Left renal pelvis (tissue), 4 donors: ENCODE measurements at places on chromosomes 7 and 10.

- DNase-seq, result no peak
These were observed 25.2 kb upstream of the PLXDC2 start for GRCh38 chr10:19791032-19791431.

DNA sequence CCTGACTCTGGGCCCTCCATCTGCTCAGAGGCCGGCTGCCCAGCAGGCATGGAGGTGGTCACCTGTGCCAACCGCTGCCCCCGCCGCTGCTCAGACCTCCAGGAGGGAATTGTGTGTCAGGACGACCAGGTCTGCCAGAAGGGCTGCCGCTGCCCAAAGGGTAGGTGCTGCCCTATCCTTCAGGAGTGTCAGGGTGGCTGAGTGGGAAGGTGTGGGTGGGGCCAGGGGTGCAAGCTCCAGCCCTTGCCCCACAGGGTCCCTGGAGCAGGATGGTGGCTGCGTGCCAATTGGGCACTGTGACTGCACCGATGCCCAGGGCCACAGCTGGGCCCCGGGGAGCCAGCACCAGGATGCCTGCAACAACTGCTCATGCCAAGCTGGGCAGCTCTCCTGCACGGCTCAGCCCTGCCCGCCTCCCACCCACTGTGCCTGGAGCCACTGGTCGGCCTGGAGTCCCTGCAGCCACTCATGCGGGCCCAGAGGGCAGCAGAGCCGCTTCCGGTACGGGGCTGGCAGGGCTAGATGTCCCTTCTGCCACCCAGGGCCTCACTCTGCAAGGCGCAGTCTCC is 17.5 kb upstream of the ZNF862 start:
- no peak for DNase-seq

DNA sequence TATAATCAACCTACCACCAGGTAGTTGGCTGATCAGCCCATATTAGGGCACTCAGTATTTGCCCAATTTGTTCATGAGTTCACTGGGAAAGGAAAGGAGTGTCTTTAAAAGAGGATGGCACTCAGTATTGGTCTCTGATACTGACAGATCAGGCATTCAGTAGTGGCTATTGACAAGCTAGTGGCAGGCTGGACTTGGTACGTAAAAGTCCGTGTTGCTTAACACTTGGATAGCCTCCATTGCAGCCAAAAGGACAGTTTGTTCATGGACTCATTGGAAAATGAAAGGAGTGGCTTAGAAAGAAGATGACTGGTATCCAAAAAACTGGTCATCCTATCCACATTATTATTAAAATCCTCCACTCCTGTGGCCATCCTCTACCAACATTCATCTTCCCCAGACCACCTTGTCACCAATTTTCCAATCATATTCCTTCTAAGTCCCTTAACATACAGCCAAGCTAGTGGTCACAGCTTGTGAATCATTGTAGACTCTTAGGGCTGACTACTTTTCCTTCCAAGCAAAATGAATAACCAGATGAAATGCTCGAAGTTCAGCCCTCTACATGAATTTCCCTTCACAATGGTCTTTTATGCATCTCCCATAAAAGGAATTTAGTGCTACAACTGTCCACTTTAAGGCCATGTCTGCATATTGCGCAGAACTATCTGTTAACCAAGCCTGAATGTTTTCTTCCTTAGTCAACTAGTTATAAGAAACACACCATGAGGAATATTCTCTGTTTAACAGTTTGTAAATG is 78.6 kb upstream of the MAGI2 start:
- DNase-seq, result no peak

DNA sequence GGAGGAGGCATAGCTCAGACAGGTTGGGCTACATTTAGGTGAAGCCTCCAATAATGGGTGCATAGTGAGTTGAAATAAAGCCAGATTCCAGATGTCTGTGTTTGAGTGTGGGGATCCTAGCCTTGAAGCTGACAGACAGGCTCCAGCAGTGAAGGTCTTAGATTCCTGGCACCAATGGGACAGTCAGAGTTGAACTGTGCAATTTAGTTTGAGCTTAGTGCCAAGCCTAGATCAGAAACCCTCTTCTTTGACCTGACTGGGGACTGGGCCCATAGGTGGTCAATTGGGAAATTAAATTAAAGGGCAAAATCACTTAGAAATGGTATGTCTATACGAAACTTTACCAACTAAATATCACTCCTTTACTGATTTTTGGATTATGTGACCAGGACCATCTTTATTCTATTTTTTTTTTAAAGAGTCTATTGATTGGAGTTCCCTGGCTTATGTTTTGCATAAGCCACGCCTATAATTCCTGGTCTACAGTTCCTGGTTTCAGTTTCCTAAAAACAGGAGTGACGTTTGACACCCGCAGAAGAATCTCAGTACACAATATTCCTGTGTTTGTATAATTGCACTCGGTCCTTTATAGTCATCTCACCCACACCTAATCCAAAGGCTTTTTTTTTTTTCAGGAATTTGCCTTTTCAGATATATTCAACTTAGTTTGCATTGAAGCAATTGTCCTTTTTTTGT is 201.4 kb downstream of the GFRA1 start:
- no peak for DNase-seq

- no peak for DNase-seq
These were observed 462.8 kb upstream of the ZWINT start for GRCh38 chr10:56823849-56824248.

DNA sequence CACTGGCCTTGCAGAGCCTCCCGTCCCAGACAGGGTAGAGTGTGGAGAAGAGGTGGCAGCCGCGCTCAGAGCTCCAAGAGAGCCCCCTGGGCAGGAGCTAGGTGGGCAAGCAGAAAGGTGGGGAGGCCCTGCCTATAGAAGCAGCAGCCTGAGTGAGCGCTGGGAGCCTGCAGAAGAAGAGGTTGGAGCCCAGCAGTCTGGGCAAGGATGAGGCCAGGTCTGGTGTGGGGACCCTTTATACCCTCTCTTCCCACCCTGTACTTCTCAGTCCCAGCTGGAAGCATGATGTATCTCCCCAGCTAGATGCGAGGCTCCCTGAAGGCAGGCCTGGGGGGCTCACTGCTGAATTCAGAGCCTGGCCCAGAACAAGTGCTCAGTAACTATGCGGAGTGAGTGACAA is 44.5 kb upstream of the ZMIZ1 start:
- DNase-seq, result no peak

DNA sequence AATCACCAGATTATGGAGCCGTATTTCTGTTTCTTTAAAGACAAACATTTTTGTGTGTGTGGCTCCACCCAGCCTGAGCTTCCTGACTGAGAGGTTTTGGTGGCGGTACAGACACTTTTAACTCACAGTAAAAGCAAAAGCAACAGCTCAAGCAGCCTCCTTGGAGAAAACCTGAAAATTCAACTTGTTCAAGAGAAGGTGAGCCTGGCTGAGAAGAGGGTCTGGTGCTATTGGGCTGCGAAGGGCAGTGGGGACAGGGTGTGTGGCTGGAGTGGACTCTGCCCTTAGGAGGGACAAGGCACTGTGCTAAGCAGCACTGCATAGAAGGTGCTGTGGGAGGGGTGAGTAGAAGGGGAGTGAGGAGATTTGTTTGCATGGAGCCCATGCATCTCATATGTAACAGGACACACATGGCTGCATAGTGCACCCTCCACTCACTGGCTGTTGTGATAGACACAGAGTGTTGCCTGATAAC is at the start of gene GIMAP7:
GIMAP7 (plus strand) TSS at position 125 of the 475 bp plus-strand sequence. CDS start 5,103 bp downstream, outside the sequence.
- DNase-seq, result no peak

GRCh38 chr10:35035606-35036005 is 54.5 kb downstream of the CUL2 start:
- DNase-seq, result no peak

GRCh38 chr10:28403090-28403489 is 100.2 kb upstream of the MPP7 start:
- no peak for DNase-seq

- DNase-seq, result no peak
These were observed 153.4 kb downstream of the SGMS1 start for GRCh38 chr10:50470345-50470744.

DNA sequence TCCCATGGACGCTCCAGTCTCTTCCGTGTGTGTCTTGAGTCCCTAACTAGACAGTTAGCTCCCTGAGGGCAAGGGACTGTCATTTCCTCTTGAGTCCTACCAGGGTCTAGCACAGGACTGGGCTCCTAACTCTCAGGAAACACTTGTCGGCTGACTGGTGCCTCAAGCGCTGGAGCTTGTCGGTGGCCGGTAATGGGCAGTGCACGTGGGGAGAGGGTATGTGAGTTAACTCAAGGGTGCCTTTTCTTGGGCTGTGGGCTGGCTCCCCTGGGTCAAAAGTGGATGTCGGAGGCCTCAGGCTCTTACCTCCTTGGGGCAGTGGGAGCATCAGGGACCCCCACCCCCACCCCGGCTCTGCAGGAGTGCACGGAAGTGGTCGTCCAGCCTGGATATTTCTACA is 32.9 kb downstream of the ZNF775 start:
- no peak for DNase-seq

GRCh38 chr10:99537989-99538917 is 5.5 kb downstream of the NKX2-3 start:
- no peak for DNase-seq

DNA sequence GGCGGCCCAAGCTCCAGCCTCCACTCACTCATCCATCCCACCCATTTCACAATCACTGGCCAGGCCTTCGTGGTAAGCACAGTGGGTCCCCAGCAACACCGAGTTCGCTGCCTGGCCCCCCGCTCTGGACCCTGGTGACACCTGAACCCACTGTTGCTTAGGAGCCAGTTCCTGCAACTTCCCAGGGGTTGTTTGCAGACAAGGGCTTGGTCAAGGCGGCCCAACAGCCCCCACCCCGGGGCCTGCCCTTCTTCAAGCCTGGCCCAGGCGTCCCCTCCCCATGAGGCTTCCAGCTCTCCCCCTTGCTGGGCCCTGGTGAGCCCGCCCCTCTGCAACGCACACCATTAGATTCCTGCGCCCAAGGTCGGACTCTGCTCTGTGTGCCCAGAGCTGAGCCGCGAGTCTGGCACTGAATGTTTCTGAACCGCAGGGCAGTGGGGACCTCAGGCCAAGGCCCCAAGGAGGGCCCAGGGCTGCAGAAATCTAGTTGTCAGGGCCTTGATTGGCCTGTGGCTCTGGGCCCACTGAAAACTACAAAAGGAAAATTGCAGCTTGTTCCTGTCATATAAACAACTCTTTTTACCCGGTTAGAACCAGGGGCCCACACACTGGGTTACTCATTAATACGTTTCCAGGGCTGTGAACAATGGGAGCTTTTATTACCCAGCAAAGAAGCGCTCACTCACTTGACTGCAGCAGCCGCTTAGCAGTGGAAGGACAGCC is 2.1 kb upstream of the COX19 start:
- no peak for DNase-seq

- no peak for DNase-seq
These were observed 39.4 kb downstream of the HK1 start for GRCh38 chr10:69317626-69318105.

- no peak for DNase-seq
These were observed 121.8 kb downstream of the CUX1 start for GRCh38 chr7:101939136-101939695.

GRCh38 chr7:104629408-104629807 is 301.0 kb downstream of the LHFPL3 start:
- DNase-seq, result no peak

- DNase-seq, result no peak
These were observed 26.2 kb upstream of the PRPF18 start for GRCh38 chr10:13560597-13560996.

GRCh38 chr10:33114451-33114952 is 156.5 kb upstream of the ITGB1 start:
- no peak for DNase-seq
